ENCODE measurements at places on chromosomes 7 and 10.

DNA sequence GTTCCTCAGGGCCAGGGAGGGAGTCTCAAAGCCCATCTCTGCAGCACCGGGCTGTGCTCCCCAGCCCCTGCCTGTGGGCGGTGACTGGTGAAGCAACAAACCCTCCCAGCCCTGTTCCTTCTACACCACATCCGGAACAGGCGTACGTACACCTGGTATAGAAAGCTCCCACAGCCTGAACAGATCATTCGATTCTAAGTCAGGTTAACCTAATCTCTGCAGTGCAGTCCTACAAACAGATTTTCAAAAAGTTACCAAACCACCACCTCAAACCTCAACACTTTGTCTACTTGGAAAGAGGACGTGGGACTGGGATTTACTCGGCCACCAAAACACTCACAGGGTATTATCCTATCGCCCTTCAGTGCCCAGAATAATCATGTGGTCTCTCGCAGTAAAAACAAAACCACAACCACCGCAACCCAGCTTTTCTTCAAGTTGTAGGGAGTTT is 238.4 kb downstream of the DIP2C start:
- DNase-seq: peak; percentile 63

DNA sequence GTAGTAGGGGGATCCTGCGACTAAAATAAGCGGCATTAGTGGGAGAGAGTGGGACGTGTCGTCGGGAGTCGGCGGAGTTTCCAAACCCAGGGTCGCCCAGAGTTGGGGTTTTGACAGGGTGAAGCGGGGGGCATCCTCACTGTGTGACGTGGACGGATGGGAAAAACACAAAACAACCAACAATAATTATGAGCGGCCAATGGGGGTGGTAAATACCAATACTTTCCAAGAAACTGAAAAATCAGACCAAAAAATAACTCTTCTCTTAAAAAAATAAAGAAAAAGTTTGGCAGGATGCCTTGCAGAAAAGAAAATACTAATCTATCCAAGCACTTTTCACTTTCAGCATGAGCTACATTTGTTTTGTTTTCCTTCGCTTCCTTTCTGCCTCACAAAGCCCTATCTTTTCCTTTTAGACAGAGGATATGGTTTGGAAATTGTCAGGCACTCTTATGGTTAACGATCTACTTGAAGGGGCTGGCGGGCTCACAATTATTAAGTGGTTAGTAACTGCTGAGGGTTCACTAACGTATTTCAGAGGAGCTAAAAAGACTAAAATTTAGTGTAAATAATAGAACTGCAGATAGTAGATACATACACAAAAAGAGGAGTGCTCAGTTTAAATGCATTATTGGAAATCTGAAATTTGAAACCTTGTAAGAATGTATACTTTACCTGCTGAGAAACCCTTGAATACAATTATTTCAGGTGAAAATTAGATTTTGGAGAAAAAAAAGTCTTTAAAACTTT is 802 bp upstream of the CDK6 start:
- DNase-seq: no peak

DNA sequence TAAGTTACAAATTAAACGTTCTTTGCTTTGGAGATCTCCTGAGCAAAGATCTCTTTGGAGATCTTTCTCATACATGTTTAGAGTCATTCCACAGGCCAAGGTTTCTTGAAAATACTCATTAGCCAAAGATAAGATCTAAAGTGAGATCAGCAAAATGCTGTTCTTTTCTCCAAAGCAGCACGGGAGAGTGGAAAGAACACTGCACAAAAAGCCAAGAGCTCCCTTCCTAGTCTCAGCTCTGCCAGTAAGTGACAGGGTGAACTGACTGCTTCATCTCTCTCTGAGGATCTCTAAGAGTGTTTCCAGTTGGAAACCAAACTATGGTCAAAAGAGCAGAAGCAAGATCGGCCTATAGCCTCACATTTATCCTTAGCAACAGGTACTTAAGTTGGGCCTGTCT is 168.4 kb upstream of the ASAH2 start:
- no peak for DNase-seq

DNA sequence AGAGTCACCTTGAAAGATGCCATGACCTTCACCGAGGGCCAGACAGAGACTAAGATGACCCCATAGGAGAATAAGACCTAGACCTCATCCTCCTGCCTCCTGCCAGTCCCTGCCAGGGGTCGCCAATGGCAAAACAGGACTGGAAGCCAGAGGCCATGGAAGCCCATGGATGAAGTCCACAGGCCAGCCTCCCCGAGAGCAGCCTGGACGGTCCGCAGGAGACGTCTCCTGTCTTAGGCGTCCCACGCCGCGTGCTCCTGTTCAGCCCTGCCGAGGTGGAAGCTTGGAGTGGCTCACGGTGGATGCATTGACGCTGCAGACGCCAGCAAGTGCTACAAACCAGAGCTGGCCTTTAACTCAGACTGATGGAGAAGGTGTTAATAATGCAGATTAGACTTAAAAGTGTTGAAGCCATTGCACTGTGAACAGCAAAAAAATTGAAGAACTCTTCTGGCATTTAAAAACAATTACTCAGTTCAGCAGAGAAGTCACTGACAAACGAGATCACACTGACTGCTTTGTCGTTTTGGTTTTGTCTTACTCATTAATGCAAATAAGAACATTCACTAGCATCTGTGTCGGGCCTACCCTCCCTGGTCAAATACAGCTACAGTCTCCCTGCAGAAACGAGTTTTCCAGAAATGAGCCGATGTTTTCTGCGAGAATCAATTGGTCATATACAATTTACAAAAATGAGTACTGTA is 38.1 kb upstream of the FAM20C start:
- no peak for DNase-seq

GRCh38 chr10:131424053-131424452 is 112.5 kb upstream of the TCERG1L start:
- no peak for DNase-seq
